Posterior cingulate gyrus (tissue), 11 donors: ENCODE measurements at places on chromosomes 4 and X.

DNA sequence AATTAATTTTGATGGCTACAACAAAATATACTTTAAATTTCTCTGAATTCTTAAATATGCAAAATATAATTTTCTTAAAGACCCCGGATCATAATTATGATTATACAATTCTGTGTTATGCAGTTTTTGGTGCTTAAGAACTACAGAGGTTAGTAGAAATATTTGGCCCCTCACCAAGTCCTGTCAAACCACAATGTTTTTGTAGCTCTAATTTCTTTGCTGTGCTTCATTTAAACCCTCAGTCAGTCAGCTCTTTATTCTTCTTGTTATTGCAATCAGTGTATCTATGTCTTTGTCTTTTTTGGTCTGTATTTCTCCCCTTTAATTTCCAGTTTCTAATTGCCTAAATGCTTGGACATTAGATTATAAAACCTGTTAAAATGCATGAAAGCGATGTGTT is 186.1 kb downstream of the CAMK2D start:
- DNase-seq = no peak

DNA sequence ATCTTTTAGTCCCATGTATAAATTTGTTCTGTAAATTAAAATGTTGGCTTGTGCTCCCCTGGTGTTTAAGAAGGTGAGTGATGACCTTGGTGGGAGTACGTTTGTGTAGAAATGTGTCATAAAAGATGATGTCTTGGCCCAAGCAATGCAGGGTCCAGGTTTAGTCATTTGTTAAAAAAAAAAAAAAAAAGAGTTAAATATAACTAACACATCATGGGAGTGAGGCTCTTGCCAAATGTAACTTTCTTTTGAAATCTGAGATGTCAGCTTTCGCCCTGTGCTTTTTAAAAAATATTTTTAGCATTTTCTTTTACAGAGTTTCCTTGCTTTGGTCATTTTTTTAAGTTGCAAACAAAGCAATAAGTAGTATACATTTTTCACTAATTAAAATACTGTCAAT is 135.6 kb downstream of the FBXO8 start:
- no peak for DNase-seq

GRCh38 chr4:13794819-13795565 is 167.5 kb upstream of the BOD1L1 start:
- DNase-seq = no peak

GRCh38 chr4:39484582-39485272 is 25.9 kb downstream of the LIAS start:
- DNase-seq = no peak

GRCh38 chr4:22764183-22764582 is 71.4 kb downstream of the GBA3 start:
- no peak for DNase-seq

GRCh38 chr4:22014222-22014741 is 65.7 kb upstream of the KCNIP4 start:
- DNase-seq = no peak

DNA sequence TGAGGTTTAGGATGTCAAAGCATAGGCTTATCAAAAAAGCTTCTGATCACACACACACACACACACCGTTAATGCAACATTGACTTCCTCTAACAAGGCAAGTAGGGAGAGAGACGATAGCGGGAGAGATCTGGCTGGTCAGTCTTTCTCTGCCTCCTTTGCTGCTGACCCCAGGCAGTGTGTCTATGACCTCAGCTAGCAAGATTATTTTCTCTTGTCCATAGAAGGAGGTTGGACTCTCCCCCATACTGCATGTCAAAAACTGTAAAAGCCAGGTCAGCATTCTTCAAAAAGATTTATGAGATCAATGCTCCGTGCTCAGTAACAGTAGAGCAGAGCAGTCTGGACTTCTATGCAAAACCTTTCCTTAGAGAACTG is 63.5 kb upstream of the PGM2 start:
- DNase-seq = no peak
